ENCODE measurements at places on chromosomes 7 and 10.

GRCh38 chr7:137850571-137850970 is 3.8 kb upstream of the DGKI start:
- no peak for DNase-seq

DNA sequence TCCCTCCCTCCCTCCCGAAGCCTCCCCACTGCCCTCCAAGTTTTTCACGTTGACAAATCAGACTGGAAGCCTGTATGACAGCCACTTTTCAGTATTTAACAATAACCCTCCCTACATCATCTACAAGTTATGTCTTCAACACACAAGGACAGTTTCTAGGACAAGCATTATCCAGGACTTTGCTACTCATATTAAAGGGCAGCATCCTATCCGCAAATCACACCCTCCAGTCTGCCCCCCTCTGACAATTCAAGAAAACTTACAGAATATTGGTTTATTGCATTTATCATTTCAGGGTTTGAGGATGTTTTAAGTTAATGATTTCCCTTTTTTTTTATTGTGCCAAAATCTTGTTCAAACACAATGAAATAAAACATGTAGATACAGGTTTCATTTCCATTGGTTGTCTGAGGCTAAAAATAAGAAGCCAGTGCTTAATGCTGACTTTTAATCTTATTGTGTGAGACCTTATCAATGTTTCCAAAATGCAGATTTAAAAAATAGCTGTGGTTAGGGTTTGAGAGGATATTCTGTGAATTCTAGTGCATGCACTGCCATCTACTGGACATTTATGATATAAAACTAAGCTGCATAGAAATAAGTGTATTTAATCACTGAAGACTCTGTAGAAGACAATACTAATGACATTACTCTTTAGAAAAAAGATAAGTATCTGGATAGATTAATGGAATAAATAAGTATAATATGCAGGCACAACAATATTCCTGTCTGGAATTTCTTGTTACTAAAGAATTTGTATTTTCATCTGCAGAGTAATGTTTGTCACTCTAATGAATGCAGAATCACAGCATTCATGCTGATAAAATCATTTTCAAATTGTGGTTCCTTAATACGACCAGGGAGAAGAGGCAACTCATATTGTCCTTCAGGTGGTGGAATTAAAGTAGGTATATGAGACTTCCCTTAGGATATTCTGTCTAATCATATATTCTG is 64.1 kb downstream of the CAV1 start:
- no peak for DNase-seq

GRCh38 chr10:6395606-6396005 is 184.5 kb downstream of the PRKCQ start:
- DNase-seq: no peak

DNA sequence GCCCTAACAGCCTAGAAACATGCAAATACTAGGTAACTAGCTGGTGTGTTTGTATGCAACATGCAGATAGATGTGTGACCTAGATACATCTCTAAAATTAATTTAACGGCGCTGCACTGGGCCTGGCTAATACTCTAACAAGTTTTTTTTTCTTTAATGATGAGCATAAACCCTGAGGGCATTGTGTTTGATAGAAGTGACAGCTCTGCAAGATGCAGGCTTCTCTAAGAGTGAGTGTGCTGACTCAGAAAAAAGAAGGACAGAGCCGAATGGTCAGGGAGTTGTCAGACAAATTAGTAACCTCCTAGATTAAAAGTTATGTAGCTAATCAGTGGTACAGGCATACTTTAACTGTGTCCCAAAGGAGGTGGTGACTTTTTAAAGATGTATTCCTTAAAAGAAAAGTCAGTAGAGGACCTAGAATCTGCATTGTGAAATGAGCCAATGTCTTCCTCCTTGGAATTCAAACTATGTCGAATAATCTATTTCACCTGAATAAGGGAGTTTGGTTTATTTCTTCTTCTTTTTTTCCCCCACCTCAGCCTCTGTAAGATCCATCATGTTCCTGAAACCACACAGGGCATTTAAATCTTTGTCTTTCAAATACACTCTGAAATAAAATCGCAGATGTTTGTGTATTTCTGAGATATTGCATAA is 315.1 kb downstream of the GFRA1 start:
- no peak for DNase-seq

- DNase-seq: no peak
Measured at GRCh38 chr7:133349101-133349500, 96.2 kb downstream of the EXOC4 start.

GRCh38 chr7:156886020-156886795 is 6.8 kb downstream of the LMBR1 start:
- no peak for DNase-seq

- DNase-seq: no peak
Measured at GRCh38 chr10:103637927-103638557, 144.5 kb downstream of the NEURL1 start.

GRCh38 chr7:99419323-99420021 is 10.7 kb downstream of the BUD31 start:
- no peak for DNase-seq

DNA sequence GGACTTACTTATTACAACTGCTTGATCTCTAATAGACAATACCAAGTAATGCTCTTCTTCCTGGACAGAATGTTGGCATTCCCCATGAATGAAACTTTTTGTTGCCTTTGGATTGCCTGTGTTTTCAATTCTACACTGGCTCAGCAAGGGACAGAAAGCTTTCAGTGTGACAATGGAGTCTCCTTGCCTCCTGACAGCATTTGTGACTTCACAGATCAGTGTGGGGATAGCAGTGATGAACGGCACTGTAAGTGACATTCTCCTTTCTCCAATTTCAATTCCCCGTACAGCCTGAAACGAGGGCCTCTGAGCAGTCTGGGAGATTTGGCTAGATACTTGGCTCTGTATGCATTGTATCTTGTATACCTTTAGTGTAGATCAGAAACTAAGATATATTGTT is 290 bp downstream of the MALRD1 start:
- no peak for DNase-seq

GRCh38 chr7:20998309-20998708 is 211.6 kb upstream of the SP8 start:
- DNase-seq: no peak

DNA sequence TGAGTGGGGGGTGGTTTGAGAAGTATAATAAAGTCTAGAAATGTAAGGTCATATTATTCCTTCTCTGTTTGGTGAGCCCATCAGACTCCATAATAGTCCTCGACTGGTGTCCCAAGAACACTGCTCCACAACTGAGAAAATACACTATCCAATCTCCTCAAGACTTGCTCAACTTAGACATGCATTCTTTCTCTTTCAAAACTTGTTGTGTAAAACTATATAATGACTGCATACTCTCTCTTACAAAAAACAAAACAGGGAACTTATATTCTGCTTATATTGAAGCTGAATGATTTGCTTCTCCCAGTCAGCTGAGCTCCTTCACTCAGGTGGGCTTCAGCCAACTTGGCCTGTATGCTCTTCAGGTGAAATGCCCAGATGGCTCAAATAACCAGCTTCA is 204.7 kb downstream of the ZNF365 start:
- DNase-seq: no peak

GRCh38 chr10:14326581-14326980 is 4.1 kb downstream of the FRMD4A start:
- no peak for DNase-seq

- no peak for DNase-seq
Measured at GRCh38 chr7:82623812-82624211, 180.2 kb upstream of the CACNA2D1 start.

- DNase-seq: no peak
Measured at GRCh38 chr10:82515256-82515655, 640.3 kb downstream of the NRG3 start.

DNA sequence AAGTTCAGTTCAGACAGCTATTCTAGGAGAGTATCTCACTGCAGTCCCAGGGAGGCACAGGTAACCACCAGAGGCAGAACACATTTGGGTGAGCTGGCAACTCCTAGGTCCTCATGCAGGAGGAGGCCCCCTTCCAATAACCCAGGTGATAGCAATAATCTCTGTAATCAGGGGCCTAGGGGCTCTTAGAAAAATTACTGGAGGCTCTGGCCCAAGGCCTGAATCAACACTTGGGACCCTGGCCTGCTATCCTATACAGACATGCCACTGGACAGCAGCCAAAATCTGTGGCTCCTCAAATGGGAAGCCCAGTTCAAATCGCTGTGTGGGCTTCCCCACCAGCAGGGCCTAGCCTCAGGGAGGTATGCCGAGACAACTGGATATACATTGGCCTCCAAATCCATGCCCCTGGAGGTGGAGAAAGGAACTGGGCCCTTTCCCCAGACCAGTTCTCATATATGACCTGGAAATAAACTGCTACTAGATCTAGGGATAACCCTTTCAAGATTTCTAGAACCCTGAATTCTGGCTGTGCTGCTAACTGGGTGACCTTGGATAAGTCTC is 1.6 kb downstream of the AVPI1 start:
- DNase-seq: no peak

GRCh38 chr10:125808047-125808446 is 15.0 kb downstream of the UROS start:
- no peak for DNase-seq

DNA sequence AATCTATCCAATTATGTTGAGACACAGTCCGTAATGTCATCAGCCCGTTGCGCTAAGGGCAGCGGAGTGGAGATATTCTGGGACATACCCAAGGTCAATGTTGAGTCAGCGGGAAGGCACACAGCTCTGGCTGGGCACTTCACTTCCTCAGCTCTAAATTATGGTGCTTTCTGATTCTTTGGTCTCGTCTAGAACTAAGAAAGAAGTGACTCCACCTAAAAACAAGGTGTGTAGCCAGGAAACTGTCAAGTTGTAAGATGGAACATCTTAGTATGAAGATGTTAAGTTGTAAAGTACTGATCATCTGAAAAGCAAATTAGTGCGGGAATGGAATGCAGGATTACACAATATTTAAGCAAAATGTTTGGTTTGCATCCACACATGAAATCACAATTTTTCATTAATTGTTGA is 43.1 kb downstream of the BAIAP2L1 start:
- no peak for DNase-seq

GRCh38 chr10:52746169-52746568 is 26.4 kb downstream of the MBL2 start:
- DNase-seq: no peak

GRCh38 chr7:17487343-17487742 is 188.9 kb downstream of the AHR start:
- DNase-seq: no peak

DNA sequence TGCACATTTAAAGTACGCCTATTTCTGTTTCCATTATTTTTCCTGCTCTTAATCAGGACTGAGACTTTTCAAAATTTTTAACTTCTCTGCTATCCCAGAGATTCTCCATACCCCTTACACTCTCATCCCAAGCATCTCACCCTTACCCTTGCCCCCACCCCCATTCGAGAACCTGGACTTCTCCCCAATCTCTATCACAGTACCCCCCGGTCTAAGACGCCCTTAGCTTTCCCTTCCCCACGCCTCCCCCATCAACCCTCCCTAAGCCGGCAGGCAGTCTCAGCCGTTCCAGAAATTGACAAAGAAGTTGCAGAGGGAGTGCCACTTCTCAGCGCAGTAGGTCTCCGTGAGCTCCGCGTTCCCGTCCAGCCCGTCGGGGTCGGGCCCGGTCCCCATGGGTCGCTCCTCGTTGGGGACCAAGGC is 1.4 kb downstream of the FGFBP3 start:
- no peak for DNase-seq

- no peak for DNase-seq
Measured at GRCh38 chr7:104962781-104963180, 51.2 kb upstream of the KMT2E start.

- DNase-seq: no peak
Measured at GRCh38 chr10:50607356-50607925, 16.3 kb downstream of the SGMS1 start.

GRCh38 chr7:132541656-132542055 is 34.6 kb downstream of the PLXNA4 start:
- DNase-seq: no peak

DNA sequence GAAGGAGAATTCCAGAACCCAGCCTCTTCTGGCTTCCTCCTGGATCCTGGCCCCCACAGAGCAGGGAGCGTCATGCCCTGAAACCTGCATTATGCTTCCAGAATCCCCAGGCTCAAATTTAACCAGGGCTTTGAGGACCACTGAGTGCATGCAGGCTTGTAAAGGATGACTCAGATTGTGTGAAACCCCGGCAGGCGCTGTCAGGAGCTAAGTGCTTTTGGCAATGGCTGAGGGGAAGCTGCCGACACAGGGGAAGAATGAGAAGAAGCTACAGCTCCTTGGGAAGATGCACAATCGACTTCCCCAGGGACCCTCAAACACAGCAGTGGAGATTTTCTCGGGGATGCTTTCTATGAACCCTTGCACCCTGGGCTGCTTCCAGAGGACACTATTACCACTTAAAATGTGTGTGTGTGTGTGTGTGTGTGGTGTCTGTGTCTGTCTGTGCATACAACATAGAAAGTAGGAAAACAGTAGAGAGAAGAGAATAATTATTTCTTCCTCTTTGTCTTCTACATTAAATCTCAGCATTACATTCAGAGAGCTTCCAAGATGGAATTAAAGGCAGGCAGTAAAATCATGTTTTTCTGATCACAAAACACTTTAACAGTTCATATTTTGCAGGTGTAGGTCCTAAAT is 183.5 kb upstream of the INHBA start:
- no peak for DNase-seq

- no peak for DNase-seq
Measured at GRCh38 chr7:65731562-65732035, 141.3 kb upstream of the VKORC1L1 start.

DNA sequence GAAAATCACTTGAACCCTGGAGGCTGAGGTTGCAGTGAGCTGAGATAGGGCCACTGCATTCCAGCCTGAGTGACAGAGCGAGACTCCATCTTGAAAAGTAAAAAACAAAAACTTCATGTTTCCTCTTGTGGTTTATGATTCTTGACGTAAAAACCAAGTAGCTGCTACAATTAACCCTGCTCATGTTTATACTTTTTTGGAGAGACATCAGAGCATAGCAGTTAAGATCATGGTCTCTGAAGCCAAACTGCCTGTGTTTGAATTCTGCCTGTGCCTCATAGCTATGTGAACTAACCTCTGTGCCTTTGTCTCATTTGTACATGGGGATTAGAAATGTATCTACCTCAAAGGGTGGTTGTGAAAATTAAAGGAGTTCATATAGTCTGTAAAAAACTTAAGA is 27.2 kb downstream of the SUV39H2 start:
- no peak for DNase-seq

DNA sequence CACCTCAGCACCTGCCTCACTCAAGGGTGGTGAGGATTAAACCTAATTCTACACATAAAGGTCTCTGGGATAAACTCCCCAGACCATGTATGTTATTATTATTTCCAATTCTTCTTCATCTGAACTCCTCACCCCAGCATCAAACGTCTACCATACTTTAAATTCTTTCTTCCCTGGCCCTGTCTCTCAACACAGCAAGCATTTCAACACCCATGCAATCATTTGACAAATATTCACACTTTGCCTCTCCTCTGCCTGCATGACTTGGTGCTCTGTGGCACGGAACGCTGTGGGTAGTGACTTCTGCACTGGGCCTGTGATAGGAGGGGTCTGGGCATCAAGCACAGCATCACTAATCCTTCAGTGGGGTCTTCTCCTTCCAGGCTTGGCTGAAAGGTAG is 490.8 kb downstream of the TNS3 start:
- DNase-seq: no peak

GRCh38 chr7:102992938-102993717 is 80.3 kb downstream of the LRRC17 start:
- no peak for DNase-seq

GRCh38 chr7:56079450-56080185 is 13.1 kb downstream of the PHKG1 start:
- no peak for DNase-seq

GRCh38 chr7:48741545-48741944 is 182.8 kb upstream of the CDC14C start:
- no peak for DNase-seq

- DNase-seq: no peak
Measured at GRCh38 chr7:144787127-144787526, 48.7 kb downstream of the TPK1 start.

- DNase-seq: no peak
Measured at GRCh38 chr10:20299034-20299736, 483.0 kb downstream of the PLXDC2 start.
